Fibroblast of skin of abdomen (primary cell): ENCODE measurements at places on chromosomes 2 and 18.

GRCh38 chr2:214482728-214483127, 71.9 kb downstream of the VWC2L start:
- no peak for DNase-seq

- DNase-seq = no peak
These were observed 314.3 kb upstream of the POU3F3 start for GRCh38 chr2:104539649-104540048.

GRCh38 chr18:78006006-78006773, 756.5 kb downstream of the GALR1 start:
- DNase-seq = no peak

DNA sequence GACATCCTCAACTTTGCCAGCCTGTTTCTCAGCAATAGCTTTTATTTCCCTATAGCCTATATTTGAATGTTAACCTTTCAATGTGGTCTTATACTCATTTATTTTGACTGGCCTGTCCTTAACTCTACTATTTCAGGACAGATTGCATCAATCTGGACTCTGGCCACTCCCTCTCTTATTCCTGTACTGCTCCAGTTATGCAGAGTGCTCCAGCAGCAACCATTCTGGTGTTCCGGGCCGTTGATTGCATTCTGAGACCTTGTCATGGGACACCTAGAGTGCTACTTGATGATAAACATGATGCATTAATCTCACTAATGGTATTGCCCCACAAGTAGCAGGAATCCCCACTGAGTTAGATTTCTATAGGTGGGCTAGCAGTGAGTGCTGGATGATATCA, 363.4 kb downstream of the LRRTM1 start:
- no peak for DNase-seq

DNA sequence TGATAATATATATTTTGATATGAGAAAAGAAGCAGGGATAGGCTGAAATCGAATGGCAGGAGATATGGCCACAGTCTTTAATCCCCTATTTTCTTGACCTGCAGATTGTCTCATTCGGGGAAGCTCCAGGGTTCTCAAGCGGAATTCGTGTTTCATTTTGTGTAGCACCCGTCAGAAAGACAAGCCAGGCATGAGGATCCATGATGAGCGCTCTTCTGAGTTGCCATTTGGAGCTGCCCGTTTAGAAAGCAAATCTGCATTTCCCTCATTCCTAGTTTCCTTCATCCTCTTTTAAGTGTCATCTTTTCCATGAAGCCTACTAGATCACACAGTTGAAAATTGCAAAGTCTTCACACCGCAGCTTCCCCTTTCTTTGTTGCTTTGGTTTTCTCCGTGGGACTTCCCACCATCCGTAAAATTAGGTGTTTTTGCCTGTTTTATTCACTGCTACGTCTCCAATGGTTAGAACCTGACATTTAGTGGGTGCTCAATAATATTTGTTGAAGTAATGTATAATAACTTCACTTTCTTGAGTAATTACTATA, 16.9 kb downstream of the HNMT start:
- DNase-seq = no peak

- DNase-seq = no peak
These were observed 7.2 kb upstream of the TMEM177 start for GRCh38 chr2:119671752-119672151.

GRCh38 chr2:227125506-227125905, 38.5 kb downstream of the COL4A4 start:
- no peak for DNase-seq

DNA sequence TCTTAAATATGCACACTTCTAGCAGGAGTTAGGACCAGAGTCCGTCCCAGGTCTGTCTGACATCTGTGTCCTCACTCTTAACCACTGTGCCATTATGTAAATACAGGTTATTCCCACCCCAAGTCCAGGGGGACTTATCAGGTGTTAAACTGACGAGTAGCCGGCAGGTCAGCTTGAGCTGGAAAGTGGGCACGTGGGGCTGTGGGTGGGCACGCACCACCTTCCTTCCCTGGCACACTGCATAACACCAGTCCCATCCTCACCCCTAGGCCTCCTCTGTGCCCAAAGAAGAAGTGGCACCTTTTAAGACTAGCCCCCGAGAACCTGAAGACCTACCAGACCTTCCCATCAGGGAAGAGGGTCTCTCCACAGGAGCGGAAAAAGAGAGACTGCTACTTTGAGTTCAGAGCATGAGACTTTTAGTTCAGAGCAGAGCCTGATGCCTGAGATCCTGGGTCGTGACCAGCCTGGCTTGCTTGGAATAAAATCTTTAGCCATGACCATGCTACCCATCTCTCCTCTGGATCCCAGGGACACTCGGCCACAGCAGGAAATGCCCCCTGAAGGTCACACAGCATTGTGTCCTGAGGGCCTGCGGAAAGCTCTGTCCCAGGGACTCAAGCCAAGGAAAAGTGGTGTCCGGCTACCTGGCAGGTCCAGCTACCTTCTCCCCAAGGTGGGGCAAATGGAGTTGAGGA, 62.0 kb downstream of the CIB4 start:
- DNase-seq = no peak

DNA sequence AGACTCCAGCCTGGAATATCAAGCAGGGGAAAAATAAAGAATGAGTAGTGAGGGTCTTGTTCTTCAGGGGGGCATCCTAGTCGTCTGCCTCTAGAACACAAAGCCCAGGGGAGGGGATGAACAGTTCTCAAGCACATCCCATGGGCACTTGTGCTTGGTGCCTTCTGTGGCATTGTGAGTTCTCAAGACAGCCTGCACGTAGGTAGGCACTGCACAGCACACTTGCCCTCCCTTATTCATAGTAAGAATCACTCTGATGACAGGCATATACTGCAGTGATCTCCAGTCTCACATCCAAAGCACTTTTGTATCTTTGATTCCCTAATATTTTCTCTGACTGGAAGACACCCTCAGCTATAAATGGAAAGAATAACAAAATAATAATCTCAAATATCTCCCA, 104.7 kb upstream of the CNGA3 start:
- no peak for DNase-seq

DNA sequence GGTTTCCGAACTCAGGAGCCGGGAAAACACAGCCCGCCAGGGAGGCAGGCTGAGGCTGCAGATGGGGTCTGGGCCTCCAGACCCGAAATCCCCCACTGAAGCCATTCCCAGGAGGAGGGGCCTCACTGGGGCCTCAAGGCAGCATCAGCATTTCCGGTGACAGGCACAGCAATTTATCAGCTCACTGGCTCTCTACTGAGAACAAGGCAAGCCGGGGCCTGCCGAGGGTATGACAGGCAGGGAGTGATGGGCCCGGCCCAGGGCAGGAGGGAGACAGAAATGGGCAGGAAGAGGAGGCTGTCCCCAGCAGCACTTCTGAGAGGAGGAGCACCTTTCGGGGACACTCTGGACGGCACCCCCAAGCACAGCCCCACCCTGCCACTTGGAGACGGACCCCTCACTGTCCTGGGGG, 12.5 kb downstream of the SDC1 start:
- peak; percentile 80 for DNase-seq

DNA sequence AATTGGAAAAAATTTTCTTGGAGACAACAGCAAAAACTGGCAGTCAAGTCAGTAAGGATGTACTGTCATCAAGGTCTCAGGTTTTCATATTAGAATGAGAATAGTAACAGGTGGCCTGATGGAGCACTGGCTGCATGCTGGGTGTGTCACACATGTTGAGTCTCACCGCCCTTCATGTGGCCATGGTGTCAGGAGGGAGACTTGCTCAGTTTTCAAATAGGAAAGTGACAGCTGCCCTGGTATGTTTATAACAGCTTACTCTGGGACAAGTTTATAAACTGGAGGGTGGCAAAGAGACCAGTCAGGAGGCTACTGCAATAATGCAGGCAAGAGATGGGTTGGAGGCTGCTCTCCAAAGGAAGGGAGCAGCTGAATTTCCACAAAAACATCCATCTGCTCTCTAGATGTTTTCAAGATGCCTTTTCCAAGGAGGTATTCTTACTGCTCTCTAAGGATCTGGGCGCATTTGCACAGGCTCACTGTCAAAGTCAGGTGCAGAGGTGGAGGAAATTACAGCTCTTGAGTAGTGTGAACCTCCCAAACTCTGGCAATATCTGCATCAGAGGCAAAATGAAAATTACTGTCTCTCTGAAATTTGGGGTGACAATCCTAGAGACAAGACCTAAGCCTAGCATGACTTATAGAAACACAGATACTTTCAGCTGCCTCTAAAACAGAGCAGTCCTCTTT, 321.9 kb upstream of the RAB12 start:
- no peak for DNase-seq

- DNase-seq = no peak
These were observed 53.8 kb upstream of the TMEM182 start for GRCh38 chr2:102707796-102708695.

- DNase-seq = no peak
These were observed 7.4 kb downstream of the IL36A start for GRCh38 chr2:113012436-113013335.

DNA sequence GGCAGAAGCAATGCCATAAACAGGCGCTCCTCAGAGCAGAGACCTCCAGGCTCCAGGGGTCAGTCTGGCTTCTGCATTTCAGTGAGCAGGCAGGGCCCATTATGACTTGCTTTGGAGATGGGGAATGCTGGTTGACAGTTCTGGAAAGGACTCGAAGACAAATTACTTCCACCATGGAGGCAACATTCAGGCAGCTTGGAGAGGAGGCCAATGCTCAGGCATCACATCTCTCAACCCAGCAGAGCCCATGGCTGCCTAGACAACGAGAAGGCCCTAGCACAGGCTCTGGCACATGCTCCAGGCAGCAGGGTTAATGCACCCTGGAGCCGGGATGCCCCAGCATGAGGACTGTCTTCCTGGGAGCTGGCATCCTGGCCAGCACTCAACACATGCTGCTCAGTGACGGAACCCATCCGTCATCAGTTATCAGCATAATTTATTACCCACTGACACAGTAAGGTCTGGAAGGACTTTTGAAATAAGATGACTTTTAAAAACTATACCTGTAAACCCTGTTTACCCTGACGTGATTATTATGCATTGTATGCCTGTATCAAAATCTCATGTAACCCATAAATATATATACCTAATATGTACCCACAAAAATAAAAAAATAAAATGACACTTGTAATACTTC, 52.8 kb downstream of the ADNP2 start:
- DNase-seq = no peak

DNA sequence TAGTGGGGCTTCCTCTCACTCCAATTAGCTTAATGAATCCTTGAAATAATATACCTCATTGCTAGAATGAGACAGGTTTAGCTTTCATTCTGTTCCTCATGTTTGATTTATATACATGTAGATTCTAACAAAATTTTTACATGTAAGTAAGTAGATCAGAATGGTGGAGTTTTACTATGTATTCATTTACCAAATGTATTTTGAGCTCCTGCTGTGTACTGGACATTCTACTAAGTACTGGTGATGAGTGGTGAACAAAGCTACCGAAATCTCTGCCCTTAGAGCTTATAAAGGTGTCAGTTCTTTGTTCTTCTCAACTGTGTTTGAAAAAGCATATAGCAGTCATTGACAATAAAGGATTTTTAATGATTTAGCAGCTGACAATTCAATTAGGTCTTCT, 19.7 kb downstream of the MTA3 start:
- DNase-seq = no peak

DNA sequence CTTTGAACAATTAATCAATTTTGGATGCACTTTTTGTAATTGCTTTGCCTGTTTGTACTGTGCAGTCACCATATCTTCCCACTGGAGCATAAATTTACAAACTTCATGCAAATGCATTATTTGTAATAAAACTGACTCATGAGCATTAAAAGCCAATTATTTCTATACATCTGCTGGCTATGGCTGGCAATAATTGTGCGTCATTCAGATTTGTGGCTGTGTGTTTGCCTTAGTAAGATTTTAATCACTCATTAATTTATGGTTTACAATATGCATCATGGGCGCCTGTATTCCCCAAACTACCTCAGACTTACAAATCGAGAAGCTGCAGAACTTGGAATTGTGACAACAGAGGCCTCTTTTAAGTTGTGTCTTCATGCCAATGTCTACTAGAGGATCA, 132.4 kb upstream of the TRIB2 start:
- peak; percentile 34 for DNase-seq

- peak; percentile 98 for DNase-seq
These were observed 15.0 kb upstream of the MYO1B start for GRCh38 chr2:191230174-191230573.

DNA sequence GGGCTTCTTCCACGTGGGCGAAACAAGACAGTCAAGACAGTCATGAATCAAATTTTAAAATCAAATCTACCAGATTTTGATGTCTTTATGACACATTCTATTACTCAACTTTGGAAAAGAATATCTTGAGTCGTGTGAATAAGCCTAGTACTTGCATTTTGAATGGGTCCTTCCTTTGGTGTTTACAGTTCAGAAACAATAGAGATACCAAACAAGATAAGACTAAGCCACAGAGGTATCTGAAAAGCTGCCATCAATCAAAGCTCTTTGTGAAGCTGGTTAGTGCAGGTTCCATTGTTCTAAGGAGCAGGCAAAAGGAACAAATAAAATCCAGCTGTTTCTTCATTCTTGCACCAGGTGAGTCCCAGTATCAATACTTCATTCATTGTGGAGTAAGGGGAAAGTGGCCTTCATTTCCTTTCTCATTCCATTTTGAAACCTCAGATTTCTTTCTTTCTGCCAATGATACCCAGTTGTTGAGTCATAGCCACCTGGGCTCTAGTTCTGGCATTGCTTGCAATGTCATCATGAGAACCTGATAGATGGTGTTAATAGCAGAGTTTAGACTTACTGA, 151.7 kb upstream of the L3MBTL4 start:
- no peak for DNase-seq

- no peak for DNase-seq
These were observed 686 bp upstream of the PNO1 start for GRCh38 chr2:68157002-68157401.

GRCh38 chr2:86570059-86570458, 6.8 kb upstream of the CHMP3 start:
- no peak for DNase-seq

- DNase-seq = no peak
These were observed 118.2 kb downstream of the ZNF516 start for GRCh38 chr18:76376668-76377358.

- DNase-seq = peak; percentile 100
These were observed 73.3 kb upstream of the KLF7 start for GRCh38 chr2:207238831-207239701.

GRCh38 chr18:74861154-74861553, 263.5 kb downstream of the ZNF407 start:
- peak; percentile 25 for DNase-seq

DNA sequence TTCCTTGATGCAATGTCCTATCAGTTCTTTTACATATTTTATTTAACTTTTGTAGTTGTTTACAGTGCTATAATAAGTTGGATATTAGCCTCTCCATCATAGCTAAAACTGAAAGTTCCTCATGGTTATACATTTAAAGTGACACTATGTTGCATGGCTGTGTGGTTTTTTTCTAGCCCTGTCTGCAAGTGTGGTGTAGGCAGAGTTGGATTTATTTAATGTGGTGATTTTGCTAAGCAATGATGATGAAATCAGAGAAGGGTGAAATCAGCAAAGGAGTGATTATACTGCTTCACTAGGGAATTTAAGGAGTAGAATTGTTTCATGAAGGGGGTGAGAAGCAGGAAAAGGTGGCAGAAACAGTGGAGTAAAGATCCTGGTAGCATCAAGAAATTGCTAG, 18.3 kb upstream of the ENOSF1 start:
- peak; percentile 12 for DNase-seq
